Activated gamma-delta T cell treated with Interleukin-2 at 50 U/mL for 16 hours (primary cell): ENCODE measurements at places on chromosomes 16 and 17.

DNA sequence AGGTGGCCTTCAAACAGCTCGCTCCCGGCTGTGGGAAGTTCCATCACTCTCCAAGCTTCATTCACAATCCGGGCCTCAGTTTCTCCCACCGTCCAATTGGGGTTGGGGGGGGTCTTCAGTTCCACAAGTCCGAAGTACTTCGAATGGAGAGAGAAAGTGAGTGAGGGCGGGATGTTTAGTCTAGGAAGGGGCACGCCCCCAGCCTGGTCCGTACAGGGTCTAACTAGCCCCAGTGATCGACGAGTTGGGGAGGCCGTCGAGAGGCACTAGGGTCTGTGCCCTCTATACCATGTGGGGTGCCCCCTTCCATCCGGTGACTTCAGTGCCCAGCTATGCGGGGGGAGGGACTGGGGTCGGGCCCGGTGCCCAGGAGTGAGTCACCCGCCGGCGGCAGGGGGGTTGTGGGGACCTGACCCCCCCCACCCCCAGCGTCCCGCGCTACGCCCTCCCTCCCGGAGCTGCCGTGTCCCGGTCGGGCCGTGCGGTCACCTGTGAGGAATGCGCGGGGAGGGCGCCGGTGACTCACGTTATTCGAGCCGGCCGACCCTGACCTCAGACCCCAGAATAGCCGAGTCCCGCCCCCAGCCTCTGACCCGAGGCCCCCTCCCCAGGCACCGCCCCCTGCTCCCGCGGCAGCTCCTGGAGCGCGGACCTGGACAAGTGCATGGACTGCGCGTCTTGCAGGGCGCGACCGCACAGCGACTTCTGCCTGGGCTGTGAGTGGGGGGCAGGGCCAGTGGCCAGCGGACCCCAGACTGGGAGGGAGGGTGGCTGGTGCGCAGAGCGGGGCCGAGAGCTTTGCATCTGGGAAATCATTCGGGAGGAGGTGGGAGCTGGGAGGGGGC is 658 bp downstream of the TNFRSF12A start:
- peak; percentile 77 for DNase-seq

DNA sequence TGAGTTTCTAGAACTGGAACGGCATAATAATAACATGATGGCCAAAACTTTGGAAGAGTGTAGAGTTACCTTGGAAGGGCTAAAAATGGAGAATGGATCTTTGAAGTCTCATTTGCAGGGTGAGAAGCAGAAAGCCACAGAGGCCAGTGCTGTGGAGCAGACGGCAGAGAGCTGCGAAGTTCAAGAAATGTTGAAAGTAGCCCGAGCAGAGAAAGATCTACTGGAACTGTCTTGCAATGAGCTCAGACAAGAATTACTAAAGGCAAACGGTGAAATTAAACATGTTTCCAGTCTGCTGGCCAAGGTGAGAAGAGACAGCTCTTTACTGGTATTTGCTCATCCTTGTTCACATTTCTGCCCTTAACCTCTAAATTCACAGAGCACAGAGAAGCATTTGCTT is 196.4 kb downstream of the SPECC1 start:
- no peak for DNase-seq

DNA sequence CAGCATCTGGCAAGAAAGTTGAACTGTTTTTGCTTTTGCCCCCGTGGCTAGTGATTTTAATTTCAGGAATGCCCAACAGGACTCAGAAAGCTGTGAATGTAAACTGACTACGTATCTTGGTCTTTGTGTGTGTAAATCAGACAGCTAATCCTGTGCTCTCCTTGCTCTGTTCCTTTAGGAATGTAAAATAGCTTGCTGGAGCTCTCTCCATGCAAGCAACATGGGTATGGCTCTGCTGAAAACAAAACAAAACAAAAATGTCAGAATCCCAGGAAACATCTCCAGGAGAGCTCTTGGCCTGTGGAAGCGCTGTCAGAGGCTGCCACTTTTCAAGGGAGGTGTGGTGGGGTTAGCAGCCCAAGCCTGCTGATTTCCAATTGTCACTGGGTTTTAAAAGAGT is 161.8 kb upstream of the NOG start:
- DNase-seq = no peak

- DNase-seq = peak; percentile 47
These were observed 14.7 kb upstream of the KLHDC4 start for GRCh38 chr16:87780385-87780989.

DNA sequence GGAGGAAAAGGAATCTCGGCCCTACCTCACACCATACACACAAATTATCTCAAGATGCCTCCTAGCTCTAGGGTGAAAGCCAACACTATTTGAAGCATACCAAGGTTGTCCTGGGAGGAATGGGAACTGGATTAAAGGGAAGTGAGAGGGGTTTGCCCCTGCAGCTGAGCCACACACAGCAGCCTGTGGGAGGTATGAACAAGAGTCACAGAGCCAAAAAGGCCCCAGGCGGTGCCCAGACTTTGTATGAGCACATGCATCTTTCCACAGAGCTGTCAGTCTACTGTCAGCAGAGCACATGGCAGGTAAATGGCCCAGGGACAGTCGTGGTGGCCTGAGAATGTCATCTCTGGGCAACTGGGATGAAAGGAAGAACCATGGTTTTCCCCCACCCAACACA is 31.0 kb upstream of the RCVRN start:
- no peak for DNase-seq

DNA sequence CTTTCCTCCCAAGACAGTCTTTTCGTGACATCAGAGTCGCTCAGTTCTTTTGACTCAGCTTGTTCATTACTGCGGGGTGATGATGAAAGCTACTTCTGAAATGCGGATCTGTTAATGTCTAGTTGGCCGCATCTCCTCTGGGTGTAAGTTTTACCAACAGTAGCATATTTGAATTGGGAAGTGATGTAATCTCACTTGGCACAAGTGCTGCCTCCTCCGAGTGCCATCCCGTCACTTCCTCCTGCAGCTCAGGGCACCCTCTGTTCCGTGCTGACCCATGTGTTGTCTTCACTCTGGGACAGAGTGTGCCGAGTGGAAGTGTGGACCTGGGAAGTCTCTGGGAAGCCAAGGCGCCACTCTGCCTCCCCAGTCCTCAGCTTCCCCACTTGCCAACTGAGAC is 8.9 kb downstream of the ADAD2 start:
- DNase-seq = no peak

DNA sequence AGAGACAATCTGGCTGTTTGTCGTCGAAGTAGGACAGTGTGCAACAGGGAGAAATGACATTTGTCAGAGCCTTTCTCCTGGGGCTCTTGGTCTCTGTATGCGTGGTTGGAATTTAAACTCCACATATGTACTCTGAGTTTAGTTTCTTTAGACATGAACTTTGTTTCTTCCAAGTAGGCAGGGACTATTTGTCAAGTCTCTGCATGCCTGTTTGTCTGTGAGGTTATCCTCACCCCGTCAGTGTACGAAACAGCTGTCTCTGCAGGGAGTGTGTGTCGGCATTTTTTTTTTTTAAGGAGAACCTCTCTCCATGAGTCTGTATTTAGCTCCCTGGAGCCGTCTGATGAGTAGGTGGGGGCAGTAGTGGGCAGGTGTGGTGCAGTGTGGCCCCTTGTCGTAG is 29.7 kb downstream of the NDEL1 start:
- DNase-seq = no peak

- DNase-seq = no peak
These were observed 616 bp downstream of the ACTG1 start for GRCh38 chr17:81511804-81512561.

- no peak for DNase-seq
These were observed 15.9 kb downstream of the POLR3E start for GRCh38 chr16:22312897-22313781.

DNA sequence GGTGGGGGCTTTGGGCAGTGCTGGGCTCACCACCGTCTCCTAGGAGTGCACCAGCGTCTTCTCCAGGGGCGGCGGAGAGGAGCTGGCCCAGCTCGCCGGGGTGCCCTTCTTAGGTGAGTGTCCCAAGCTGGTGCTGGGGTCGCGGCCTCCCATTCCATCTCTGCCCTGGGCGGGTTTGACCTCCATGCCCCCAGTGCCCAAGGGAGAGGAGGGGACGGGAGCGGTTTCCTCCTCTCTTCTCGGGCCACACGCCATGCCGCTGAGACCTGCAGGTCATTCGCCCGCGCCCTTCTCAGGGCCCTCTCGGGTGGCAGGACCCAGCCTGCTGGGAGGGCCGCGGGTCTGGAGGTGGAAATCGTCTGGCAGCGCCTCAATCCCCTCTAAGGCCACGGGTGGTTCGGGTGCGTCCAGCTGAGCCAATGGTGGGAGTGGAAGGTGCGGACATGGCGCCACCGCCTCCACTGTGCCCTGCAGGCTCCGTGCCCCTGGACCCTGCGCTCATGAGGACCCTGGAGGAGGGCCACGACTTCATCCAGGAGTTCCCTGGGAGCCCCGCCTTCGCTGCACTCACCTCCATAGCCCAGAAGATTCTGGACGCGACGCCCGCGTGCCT is 5.3 kb downstream of the IGFALS start:
- DNase-seq = peak; percentile 3

DNA sequence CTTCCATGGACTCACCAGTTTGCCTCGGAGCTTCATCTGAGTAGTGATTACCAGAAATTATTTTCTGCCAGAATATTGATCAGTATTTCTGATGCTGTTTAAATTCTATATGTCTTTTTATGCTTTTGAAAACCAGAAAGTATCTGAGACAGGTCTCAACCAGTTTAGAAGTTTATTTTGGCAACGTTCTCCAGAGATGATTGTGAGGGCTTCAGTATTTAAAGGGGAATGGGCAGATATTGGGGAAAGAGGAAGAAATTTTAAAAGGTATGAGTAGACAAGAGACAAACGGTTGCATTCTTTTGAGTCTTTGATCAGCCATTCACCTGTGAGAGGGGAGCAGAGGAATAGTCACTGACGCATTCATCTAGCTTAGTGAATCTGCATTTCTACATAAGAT is 44.4 kb upstream of the ABCC11 start:
- no peak for DNase-seq

DNA sequence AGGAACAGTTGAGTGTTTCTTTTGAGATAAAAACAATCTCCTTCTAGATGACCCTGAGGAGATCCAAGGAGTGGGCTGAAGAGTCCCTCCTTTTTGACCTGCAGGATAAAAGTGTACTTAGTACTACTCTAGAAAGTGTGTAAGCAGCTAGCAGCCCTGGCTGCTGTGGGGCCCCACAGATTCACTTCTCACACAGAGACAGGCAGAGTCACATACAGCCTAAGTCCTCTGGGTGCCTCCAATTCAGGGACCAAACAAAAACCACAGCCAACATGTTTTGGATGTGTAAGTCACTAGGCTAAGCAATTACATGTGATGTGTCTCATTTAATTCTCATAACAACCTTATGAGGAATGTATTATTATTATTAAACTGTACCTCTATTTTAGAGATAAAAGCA is 97.1 kb downstream of the TMEM100 start:
- DNase-seq = no peak

GRCh38 chr17:44568945-44569858 is 11.9 kb downstream of the FZD2 start:
- DNase-seq = no peak

- no peak for DNase-seq
These were observed 1.5 kb downstream of the HLF start for GRCh38 chr17:55266051-55266957.

GRCh38 chr17:39928858-39929645 is 1.5 kb downstream of the LRRC3C start:
- DNase-seq = no peak

- DNase-seq = no peak
These were observed 26.9 kb downstream of the ADCY9 start for GRCh38 chr16:4089251-4089810.

GRCh38 chr17:76576189-76576588 is 9.5 kb downstream of the ST6GALNAC2 start:
- DNase-seq = no peak

DNA sequence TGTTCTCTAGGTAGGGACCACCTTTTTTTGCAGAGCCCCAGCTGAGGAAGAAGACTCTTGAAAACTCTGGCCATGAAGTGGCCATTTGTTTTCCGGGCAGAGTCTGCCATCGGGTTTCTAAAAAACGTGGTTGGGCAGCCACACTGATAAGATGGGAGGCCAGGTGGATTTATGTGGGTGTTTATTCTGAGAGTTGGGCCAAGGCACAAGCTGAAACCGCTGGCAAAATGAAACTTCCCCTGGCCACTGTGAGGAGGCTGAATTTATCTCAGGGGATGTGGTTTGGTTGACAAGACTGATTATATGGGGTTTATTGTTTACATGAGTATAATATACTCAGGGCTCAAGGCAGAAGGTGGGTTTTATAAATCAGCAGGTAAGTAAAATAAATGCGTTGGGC is 421.8 kb downstream of the UTP18 start:
- DNase-seq = no peak

GRCh38 chr17:17840751-17841591 is 4.2 kb upstream of the SREBF1 start:
- no peak for DNase-seq

DNA sequence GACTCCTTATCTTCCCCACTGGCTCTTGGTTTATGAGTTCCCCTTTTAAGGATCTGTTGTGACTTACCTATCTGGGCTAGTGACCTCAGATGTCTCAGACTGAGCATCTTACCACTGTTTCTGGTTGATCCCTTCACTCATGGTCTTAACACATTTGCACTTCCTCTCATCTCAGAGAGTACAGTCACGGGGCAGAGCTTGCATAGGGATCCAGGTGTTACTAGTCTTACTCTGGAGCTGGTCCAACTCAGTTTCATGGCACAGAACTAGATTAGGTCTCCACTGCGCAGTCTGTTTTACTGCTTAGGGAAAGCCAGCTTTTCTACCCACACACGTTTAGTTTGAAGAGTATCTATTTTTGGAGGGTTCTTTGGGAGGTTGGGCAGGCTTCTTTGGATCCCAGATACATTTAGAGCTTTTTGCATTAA is 10.2 kb downstream of the GABARAPL2 start:
- no peak for DNase-seq

DNA sequence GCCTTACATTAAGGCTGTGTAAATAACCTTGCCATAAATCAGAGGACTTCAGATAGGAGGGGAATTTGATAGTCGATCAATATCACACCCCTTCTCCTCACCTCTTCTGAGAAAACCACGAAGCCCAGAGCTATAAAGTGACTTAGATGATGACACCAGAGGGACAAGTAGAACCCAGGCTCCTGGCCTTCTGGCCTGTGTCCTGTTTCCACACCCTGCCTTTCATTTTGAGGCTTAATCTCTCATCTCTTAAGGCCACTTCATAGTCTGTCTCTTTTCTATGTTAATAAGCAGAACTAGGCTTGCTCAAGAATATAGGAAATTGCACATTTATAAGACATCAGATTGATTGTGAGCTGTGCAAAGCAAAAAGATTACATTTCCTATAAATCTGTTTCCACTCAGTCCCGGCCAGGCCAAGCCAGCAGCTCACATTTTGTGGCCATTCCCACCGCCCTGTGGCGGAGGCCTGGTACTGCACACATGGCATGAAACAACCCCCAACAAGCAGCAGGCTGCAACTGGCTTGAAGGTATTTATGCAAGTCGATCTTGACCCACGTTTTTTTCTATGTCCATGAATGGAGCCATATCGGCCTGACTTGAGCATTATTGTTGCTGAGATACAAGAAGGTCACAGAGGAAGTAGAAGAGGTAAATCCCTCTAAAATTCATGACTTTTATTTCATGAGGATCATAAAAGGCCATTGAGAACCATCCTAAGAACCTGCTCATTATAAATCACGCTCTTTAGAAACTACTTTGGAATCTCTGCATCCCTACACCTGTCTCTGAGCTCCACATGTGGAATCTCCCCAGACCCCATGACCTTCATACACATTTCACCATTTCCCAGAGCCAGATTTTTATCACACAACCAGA is 93.7 kb downstream of the PMP22 start:
- DNase-seq = no peak
